ENCODE measurements at places on chromosomes 7 and 10. TPM values are rescaled to one million over a fixed set of nuclear protein-coding genes. Genes with fewer than 3 reads are reported as not detected.

- H3K36me3 ChIP-seq = peaks cover 2% of the 10 kb centered on the region
- H3K4me1 ChIP-seq = peaks cover 5% of the 10 kb centered on the region
- H3K27ac ChIP-seq = no peak overlapping the region
- no peak for DNase-seq
- H3K4me3 ChIP-seq = no peak overlapping the region
Measured at GRCh38 chr7:31500656-31501055, 13.2 kb upstream of the ITPRID1 start.

DNA sequence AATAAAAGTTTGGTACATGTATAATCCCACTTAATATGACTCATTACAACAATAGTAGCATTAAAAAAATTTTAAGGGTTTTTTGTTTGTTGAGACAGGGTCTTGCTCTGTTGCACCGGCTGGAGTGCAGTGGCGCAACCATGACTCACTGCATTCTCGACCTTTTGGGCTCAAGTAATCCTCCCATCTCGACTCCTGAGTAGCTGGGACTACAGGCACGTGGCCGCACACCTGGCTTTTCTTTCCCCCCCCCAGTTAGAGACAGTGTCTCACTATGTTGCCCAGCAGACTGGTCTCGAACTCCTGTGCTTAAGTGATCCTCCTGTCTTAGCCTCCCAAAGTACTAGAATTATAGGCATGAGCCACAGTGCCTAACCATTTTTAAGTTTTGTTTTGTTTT, 40.7 kb downstream of the KMT2C start:
- H3K36me3 ChIP-seq = no peaks in the 10 kb centered on the region
- H3K4me3 ChIP-seq = no peak overlapping the region
- peaks cover 30% of the 10 kb centered on the region for H3K4me1 ChIP-seq
- DNase-seq = no peak

DNA sequence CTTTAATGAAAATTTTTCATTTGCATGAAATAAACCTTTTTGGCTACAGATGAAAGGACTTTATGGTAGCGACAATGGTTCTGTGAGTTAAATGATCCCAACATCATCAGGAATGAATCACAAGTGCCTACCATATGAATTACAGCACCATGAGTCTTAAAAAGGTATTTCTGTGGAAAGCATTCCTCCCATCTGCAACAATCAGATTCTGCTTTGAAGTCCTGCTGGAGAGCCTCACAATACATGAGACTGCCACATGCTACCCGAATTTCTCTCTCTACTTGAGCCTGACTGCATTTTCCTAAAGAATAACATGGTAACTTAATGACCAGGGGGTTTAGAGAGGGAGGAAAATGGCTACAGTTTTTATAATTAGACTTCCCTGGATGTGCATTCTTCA, 190.3 kb downstream of the TWIST1 start:
- H3K27me3 ChIP-seq = no peaks in the 10 kb centered on the region
- no peak overlapping the region for H3K4me3 ChIP-seq
- DNase-seq = no peak
- no peak overlapping the region for H3K27ac ChIP-seq
- peaks cover 3% of the 10 kb centered on the region for H3K4me1 ChIP-seq
- H3K36me3 ChIP-seq = no peaks in the 10 kb centered on the region

DNA sequence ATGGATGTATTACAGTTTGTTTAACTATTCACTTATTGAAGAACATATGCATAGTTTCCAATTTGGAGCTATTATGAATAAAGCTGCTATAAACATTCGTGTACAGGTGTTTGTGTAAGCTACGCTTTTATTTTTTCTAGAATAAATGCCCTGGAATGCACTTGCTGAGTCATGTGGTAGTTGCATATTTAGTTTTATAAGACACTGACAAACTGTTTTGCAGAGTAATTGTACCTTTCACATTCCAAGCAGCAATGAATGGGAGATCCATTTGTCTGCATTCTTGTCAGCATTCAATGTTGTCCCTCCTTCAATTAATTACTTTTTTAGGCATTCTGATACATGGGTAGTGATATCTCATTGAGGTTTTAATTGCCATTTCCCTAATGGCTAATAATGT, 373.6 kb upstream of the GHITM start:
- H3K4me3 ChIP-seq = no peak overlapping the region
- DNase-seq = no peak
- H3K27ac ChIP-seq = no peak overlapping the region
- H3K4me1 ChIP-seq = peaks cover 14% of the 10 kb centered on the region

GRCh38 chr10:84837041-84837812, 508.8 kb downstream of the CCSER2 start:
- H3K4me3 ChIP-seq = no peak overlapping the region
- H3K27me3 ChIP-seq = no peaks in the 10 kb centered on the region
- H3K4me1 ChIP-seq = 0 out of 2 replicates have a peak, but pooled peaks cover 3% of the 10 kb centered on the region

DNA sequence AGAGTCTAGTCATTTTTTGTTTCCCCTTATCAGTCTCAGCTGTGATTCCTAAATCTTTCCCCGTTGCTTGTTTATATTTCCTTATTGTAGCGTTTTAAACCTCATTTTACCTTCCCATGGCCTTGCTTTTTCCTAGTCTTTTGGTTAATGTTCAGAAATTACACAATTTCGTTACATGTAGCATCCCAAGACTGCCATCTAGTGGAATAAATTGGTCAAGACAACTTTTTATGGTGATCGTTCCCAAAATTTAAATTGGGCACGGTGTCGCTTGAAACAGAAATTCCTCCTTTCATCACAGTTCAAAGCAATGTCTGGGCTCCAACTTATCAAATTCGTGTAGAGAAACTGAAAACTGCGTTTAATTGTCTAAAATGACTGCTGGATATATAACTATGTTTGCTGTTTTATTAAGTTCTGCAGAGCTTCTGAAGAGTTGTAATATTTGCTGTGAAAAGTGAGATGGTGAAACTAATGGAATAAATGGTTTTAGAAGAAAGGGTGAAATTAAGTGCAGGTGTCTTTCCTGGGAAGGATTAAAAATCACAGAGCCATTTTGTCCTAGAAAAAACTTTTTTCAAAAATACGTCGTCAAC, 370.2 kb downstream of the PHF14 start:
- H3K36me3 ChIP-seq = no peaks in the 10 kb centered on the region
- H3K4me1 ChIP-seq = peaks cover 24% of the 10 kb centered on the region
- H3K27me3 ChIP-seq = no peaks in the 10 kb centered on the region

DNA sequence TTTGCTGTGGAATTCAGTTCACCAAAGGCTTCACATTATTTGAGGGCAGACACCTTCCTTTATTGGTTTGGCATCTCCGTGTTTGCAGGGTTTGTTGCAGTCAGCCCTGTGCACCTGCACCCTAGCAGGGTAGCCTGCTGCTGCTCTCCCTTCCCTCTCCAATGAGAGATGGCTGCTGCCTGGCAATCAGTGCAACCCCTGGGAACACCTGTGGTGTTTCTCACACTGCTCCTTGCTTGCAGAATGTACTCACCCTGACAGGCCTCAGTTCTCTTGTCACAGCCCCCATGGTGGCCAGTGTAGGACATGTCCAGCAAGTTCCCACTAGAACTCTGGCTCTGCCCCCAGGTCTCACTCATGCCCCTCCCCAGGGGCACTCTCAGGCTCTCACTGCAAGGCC, 12.1 kb upstream of the PPIA start:
- no peak for DNase-seq
- no peak overlapping the region for H3K27ac ChIP-seq
- H3K36me3 ChIP-seq = no peaks in the 10 kb centered on the region

- peaks cover 18% of the 10 kb centered on the region for H3K36me3 ChIP-seq
- no peak for DNase-seq
- H3K27me3 ChIP-seq = no peaks in the 10 kb centered on the region
- no peak overlapping the region for H3K27ac ChIP-seq
- peaks cover 7% of the 10 kb centered on the region for H3K4me1 ChIP-seq
Measured at GRCh38 chr7:2141651-2142050, 91.1 kb downstream of the MAD1L1 start.

DNA sequence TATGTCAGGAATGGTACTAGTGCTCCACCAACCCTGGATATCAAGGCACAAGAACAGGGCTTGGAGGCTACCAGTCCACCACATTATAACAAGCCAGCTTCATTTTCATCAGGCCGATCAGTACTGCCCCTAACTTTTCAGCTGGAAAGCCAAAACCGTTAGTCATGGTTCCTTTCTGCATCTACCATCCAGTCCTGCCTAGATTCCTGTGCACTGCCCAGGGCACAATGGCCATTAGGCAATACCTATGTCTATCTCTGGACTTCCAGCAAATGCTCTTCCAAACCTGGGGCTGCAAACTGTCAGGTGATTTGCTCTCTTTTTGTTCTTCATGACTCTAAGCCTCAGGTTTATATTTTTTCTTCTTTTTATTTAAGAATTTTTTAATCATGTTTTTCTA, 937.7 kb downstream of the SORCS1 start:
- H3K4me1 ChIP-seq = no peaks in the 10 kb centered on the region
- no peak overlapping the region for H3K4me3 ChIP-seq
- DNase-seq = no peak
- H3K36me3 ChIP-seq = no peaks in the 10 kb centered on the region
- H3K27ac ChIP-seq = no peak overlapping the region

- peaks cover 3% of the 10 kb centered on the region for H3K36me3 ChIP-seq
- H3K27ac ChIP-seq = peak overlapping the region; percentile 14
- H3K4me3 ChIP-seq = no peak overlapping the region
Measured at GRCh38 chr10:74502963-74503608, 323.3 kb upstream of the KAT6B start.

DNA sequence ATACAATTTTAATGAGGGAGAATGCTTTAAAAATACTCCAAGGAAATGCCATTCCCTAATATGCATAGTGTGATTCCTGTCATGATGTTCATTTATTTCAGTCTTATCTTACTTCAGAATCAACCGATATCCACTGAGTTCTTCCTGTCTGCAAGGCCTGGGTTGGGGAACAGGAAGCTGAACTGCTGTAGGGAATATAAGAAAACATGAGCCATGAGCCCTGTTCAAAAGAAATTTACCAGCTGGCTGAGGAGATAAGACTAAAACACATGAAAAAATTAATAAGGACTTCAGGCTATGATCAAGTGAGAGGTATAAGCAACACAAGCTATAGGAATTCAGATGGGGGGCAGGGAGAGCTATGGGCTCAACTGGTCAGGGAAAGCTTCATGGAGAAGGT, 184.7 kb downstream of the PLPP4 start:
- no peaks in the 10 kb centered on the region for H3K36me3 ChIP-seq
- peaks cover 85% of the 10 kb centered on the region for H3K27me3 ChIP-seq
- H3K4me3 ChIP-seq = no peak overlapping the region
- H3K4me1 ChIP-seq = peaks cover 40% of the 10 kb centered on the region
- DNase-seq = no peak
- no peak overlapping the region for H3K27ac ChIP-seq

DNA sequence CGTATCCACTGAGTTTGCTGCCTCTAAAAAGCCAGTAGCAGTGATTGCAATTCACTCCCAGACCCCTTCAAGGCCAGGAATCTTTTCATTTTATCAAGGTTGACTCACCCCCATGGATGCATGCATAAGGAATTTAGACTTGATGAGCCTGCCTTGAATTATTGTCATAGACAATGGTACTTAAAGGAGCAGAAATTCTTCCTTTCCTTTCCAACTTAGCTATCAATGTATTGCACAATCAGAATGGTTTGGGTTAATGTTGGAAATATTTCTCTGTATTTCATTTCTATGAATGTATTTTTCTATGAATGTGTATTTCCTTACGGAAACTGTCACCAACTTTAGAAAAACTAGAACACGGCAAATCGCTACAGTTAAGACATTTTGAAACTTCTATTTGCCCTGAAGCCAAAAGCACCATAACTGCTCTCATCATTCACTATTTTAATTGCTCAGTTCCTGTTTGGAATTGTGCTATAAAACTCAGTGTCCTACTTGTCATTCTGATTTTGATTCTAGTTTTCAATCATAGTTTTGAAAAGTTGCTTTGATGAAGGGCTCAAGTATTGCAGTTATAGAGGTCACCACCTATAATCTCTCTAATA, 355.7 kb upstream of the AKR1E2 start:
- no peak overlapping the region for H3K27ac ChIP-seq
- no peaks in the 10 kb centered on the region for H3K36me3 ChIP-seq
- H3K4me1 ChIP-seq = peaks cover 25% of the 10 kb centered on the region
- no peaks in the 10 kb centered on the region for H3K27me3 ChIP-seq

DNA sequence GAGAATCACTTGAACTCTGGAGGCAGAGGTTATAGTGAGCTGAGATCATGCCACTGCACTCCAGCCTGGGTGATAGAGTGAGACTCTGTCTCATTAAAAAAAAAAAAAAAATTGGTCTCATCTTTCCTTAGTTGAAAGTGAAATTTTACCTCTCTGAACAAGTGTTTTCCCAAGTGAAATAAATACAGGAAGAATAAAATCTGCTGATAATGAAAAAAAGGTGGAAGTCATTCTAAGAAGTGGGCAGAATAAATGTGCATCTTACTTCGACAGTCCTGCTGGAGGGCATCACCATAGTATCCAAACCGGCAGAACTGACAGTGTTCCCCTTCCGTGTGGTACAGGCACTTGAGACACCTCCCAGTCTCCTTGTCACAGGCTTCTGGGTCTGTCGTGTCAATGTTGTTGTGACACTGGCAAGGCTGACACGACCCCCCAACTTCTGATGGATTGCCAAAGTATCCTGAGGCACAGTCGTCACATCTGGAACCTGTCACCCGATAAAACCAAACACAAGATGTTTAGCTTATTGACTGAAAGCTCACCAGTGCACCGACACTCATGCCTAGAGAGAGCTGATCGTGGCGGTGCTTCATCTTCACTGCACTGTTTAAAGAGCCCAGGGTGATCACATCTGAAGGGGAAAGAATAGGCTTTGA, 49.6 kb downstream of the LAMB1 start:
- H3K4me3 ChIP-seq = no peak overlapping the region
- no peaks in the 10 kb centered on the region for H3K27me3 ChIP-seq
- H3K4me1 ChIP-seq = peaks cover 28% of the 10 kb centered on the region
- H3K27ac ChIP-seq = peak overlapping the region; percentile 87
- H3K36me3 ChIP-seq = peaks cover 69% of the 10 kb centered on the region
- DNase-seq = no peak

GRCh38 chr10:119670717-119671116, 19.5 kb downstream of the BAG3 start:
- H3K36me3 ChIP-seq = peaks cover 34% of the 10 kb centered on the region
- no peak for DNase-seq
- H3K4me3 ChIP-seq = no peak overlapping the region
- no peaks in the 10 kb centered on the region for H3K27me3 ChIP-seq

- H3K27ac ChIP-seq = no peak overlapping the region
- peaks cover 11% of the 10 kb centered on the region for H3K4me1 ChIP-seq
- no peaks in the 10 kb centered on the region for H3K36me3 ChIP-seq
- DNase-seq = no peak
Measured at GRCh38 chr10:8768852-8769251, 714.4 kb downstream of the GATA3 start.

TUBAL3 gene
- total RNA-seq = 0.15 TPM

VWDE gene
- total RNA-seq = 23.1 TPM

TMEM229A gene
- 0.27 TPM for total RNA-seq

FFAR4 gene
- 0.07 TPM for total RNA-seq

Data from WTC11 (cell line).